ENCODE measurements at places on chromosomes 6 and 20.

- peak; percentile 34 for DNase-seq
Measured at GRCh38 chr20:40769677-40770285, 80.7 kb upstream of the MAFB start.

DNA sequence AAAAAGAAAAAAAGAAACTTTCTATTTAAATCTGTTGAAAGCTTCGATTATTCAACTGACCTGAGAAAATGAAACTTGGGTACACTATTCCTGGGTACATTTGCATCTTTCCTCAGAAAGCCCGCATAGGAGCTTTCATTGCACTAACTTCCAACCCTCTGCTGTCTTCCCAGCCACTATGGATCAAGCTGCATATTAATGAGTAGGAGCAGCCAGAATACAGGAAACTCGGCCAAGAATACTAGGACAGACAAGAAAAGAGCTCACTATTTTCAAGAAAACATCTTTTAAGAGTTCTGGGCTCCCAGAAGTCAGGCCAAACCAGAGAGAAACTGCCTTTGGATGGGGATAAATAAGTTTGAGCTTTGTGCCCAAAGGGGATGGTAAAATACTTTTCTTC lies 135.0 kb upstream of the CCDC28A start:
- peak; percentile 60 for DNase-seq

GRCh38 chr6:162649271-162649670 lies 78.3 kb downstream of the PRKN start:
- no peak for DNase-seq

GRCh38 chr6:86423571-86423970 lies 513.8 kb upstream of the HTR1E start:
- DNase-seq = no peak

GRCh38 chr20:59015812-59016711 lies 3.2 kb upstream of the TUBB1 start:
- DNase-seq = no peak
